ENCODE measurements at places on chromosomes 1 and 21.

DNA sequence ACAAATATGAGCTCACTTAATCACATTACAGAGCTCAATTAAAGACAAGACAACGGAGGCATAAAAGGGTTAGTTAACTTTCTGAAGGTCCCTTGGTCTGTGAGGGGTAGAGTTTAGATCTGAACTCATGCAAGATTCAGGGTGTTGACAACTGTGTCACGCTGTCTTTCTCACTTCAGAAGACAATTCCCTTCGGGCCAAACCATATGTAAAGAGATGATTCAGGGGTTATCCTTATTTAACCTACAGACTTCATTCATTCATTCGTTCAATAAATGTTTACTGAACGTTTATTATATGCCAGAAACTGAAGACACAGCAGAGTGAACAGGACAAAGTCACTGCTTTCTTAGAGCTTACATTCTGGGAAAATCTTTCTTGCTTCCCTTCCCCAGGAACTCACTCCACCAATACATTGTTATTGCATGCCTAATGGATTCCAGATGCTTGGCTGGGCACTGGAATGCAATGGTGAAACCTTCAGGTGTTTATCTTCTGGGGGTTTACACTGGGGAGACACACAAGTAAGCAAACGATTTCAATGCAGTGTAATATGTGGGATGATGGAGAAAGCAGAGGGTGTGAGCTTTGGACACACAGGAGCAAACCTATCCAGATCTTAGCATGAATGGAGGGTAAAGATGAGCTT is 6.4 kb downstream of the XCL1 start:
- H3K36me3 ChIP-seq: no peaks in the 10 kb centered on the region
- DNase-seq: no peak
- no peak overlapping the region for H3K4me3 ChIP-seq
- H3K27ac ChIP-seq: no peak overlapping the region
- H3K4me1 ChIP-seq: no peaks in the 10 kb centered on the region

- no peaks in the 10 kb centered on the region for H3K4me1 ChIP-seq
- no peak overlapping the region for H3K27ac ChIP-seq
- no peak overlapping the region for H3K4me3 ChIP-seq
- DNase-seq: peak; percentile 6
These were observed 161.8 kb upstream of the IVNS1ABP start for GRCh38 chr1:185478877-185479276.

DNA sequence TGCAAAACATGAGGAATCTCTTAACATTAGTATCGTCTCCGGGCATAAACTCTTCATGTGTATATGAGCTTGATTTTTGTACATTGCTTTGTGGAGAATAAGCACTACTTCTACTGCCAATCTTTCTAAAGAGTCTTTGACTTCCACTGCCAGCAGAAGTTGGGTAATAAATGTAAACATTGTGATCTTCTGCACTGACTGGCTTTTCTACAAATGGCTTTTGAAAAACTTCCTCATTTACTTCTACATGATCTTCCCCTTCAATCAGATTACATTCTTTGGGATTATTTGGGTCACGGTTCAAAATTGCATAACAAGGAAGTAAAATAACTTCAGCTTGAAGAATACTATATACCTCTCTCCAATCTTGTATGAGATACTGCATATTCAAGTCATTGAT is 30.4 kb upstream of the SLC44A5 start:
- H3K27me3 ChIP-seq: no peaks in the 10 kb centered on the region
- no peaks in the 10 kb centered on the region for H3K36me3 ChIP-seq
- H3K4me3 ChIP-seq: no peak overlapping the region
- H3K4me1 ChIP-seq: no peaks in the 10 kb centered on the region
- no peak overlapping the region for H3K27ac ChIP-seq

DNA sequence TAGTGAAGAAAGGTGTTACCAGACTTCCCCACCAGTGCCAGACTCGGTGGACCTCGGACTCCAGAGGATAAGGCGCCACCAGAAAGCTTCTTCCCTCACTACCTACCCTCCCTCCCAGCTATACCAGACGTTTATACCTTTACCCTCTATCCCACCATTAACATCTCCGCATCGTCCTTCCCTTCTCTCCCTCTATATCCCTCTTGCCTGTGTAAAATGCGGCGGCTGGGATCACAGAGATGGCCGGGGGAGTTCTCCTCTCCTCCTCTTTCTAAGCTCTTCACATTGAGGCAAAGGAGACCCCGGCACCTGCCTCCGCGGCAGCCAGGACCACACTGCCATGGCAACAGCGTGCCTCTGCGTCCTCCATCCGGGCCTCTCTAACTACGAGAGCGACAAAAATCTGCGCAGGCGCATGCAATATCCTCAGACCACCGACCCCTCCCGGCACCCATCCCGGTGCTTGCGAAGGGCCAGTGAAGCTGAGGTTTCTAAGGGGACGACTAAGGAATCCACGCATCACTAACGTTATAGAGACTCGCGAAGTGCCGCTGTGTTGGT is at the start of gene CCDC181:
Gene CCDC181 (minus strand): TSS at position 394 of the 561 bp plus-strand sequence. CDS start 2,547 bp downstream, outside the sequence.
- H3K27ac ChIP-seq: no peak within 1 kb of the TSS
- H3K27me3 ChIP-seq: peaks cover 60% of the 10 kb centered on the region
- H3K36me3 ChIP-seq: no peaks in the 10 kb centered on the region
- no peak for DNase-seq
- peak within 1 kb of the TSS; percentile 71 for H3K4me3 ChIP-seq
- peaks cover 8% of the 10 kb centered on the region for H3K4me1 ChIP-seq

GRCh38 chr1:50476800-50477199 is 53.6 kb upstream of the DMRTA2 start:
- no peaks in the 10 kb centered on the region for H3K27me3 ChIP-seq
- DNase-seq: no peak
- H3K27ac ChIP-seq: no peak overlapping the region
